ENCODE measurements at places on chromosomes 11 and 22. TPM values are rescaled to one million over a fixed set of nuclear protein-coding genes. Genes with fewer than 3 reads are reported as not detected.

Gene CBLIF
- total RNA-seq = not detected

- DNase-seq = no peak
Measured at GRCh38 chr22:40418366-40419201, 48.2 kb downstream of the SGSM3 start.

Gene SAA4
- total RNA-seq = not detected

Gene HEPHL1
- total RNA-seq = not detected

GRCh38 chr11:38416141-38416540, 1818.1 kb upstream of the RAG2 start:
- DNase-seq = no peak

Gene DRD4
- total RNA-seq = 2.6 TPM

Gene LRRC74B
- total RNA-seq = not detected

DNA sequence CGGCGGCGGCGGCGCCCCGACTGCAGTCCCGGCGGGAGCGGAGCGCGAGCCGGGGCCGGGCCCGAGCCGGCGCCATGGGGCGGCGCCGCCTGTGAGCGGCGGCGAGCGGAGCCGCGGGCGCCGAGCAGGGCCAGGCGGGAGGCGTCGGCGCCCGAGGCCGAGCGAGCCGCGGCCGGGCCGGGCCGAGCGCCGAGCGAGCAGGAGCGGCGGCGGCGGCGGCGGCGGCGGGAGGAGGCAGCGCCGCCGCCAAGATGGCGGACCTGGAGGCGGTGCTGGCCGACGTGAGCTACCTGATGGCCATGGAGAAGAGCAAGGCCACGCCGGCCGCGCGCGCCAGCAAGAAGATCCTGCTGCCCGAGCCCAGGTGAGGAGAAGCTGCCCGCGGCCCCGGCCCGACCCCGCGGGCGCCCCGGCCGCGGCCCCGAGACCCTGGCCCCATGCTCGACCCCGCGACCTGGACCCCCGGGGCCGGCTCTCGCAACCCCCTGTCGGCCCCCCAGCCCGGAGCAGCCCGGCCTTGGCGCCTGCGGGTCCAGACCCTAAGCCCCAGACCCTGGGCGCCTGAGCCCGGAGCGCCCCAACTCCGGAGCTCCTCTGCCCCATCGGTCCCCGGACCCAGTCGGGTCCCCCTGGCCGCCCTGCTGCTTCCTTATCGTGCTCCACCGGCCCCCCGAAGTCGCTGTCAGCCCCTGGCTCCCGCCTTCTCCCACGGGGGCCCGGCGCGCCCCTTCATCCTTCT, at the start of gene GRK2:
Gene GRK2, plus strand, starts transcription at position 25 of the 739 bp plus-strand sequence. Its CDS starts 227 bp downstream, at position 252.
- DNase-seq = peak; percentile 51

DNA sequence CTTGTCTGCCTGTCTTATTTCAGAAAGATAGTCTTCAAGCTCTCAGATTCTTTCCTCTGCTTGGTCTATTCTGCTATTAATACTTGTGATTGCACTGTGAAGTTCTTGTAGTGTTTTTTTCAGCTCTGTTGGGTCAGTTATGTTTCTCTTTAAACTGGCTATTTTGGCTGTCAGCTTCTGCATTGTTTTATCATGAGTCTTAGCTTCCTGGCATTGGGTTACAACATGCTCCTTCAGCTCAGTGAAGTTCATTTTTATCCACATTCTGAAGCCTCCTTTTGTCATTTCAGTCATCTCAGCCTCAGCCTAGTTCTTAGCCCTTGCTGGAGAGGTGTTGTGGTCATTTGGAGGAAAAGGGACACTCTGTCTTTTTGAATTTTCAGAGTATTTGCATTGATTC, 15.5 kb upstream of the DEPDC7 start:
- no peak for DNase-seq

Gene CNIH2
- total RNA-seq = 2.2 TPM

Gene WT1
- 0.49 TPM for total RNA-seq

GRCh38 chr11:127133061-127133460, 132.5 kb upstream of the KIRREL3 start:
- DNase-seq = no peak

Gene SLC5A1
- total RNA-seq = not detected

DNA sequence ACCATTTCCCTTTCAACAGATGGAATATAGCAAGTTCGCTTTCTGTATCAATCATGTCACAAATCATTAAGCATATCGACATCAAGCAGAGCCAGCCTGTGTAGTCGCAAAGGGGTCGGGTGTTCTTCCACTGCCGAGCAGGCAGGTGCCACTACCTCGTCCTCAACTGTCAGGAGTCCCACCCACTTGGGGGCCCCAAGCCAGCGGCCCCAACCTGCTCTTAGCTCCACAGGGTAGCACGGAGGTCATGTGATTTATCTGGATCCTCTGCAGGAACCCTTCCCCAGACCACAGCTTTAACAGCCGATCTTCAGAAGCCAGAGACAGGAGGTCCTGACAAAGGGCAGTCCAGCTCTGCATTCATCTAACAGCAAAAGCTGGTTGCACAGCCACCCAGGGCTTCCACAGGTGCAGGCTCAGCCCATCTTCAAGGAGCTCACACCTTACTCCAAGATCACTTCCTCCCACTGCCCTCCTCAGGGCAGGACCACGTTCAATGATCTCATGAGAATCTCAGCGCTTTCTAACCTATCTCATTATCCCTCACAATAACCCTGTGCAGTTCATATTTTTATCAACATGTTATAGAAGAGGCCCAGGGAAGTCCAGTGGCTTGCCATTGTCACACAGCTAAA, 110.2 kb downstream of the TRIM29 start:
- no peak for DNase-seq

- no peak for DNase-seq
Measured at GRCh38 chr11:110049501-110050200, 43.5 kb upstream of the ZC3H12C start.
